ENCODE measurements at places on chromosomes 4 and X.

DNA sequence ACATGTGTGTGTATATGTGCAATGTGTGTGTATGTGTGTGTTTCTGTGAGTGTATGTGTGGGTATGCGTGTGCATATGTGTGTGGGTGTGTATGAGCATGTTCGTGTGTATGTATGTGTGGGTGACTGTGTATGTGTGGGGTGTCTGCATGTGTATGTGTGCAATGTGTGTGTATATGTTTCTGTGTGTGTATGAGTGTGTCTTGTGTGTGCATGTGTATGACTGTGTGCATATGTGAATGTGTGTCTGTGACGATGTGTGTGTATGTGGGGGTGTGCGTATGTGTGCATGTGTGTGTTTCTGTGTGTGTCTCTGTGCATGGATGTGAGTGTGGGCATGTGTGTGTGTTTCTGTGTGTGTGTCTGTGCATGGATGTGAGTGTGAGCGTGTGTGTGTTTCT is 4.2 kb upstream of the ATP2B3 start:
- no peak for DNase-seq

- DNase-seq, result no peak
Measured at GRCh38 chr4:26048950-26049349, 134.9 kb downstream of the SMIM20 start.

DNA sequence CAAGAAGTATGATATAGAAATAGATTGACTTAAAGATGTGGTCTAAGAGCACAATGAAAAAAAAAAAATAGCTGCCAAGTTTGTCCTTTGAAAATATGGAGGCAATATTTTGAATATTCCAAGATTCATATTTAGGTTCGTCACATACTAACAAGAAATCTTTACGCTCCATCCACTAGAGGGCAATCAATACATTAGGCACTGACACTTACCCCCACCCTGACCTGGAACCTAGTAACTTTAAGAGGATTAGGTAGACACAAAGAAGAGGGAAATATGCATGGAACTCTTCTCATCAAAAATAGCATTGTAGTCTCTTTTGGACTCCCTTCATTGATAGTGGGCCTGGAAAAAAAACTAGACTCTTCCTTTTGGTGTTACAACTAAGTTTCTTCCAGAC is 1108.1 kb downstream of the PCDH19 start:
- no peak for DNase-seq

DNA sequence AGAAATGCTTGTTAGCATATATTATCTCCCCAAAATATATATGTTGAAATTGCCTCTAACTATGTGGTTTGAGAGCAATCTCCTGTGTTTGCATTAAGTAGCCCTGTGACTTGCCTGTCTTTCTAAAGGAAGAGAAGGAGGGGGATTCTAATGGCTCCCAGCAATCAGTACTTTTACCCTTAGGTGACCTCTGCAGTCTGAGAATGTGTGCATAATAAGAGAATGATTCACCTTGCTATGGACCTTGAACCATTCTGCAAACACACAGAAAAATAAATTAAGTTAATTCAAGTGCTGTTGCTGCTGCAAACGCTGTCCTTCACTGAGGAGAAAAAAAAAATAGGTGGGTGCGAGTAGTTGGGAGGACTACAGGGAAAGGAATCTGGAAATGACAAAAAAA is 322.2 kb downstream of the IQCM start:
- no peak for DNase-seq

DNA sequence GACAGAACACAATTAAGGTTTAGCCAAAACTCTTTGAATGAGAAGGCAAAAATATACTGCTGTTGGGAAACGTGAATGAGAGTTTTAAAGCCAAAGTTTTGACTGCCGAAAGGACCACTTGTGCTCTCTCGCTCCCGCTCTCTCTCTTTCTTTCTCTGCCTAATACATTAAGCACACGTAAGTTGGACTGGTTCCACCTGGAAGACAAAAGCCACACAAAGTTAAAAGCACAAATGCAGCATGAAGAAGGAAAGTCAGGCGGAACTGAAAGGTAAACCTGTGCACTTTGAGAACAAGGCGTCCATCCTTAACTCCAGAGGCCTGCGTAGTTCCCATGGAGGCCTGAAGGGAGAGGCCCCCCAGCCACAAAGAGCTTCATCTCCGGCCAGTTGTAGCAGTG is 1.9 kb downstream of the DCAF12L2 start:
- DNase-seq, result no peak

- no peak for DNase-seq
Measured at GRCh38 chr4:48234575-48234974, 35.1 kb downstream of the TEC start.

DNA sequence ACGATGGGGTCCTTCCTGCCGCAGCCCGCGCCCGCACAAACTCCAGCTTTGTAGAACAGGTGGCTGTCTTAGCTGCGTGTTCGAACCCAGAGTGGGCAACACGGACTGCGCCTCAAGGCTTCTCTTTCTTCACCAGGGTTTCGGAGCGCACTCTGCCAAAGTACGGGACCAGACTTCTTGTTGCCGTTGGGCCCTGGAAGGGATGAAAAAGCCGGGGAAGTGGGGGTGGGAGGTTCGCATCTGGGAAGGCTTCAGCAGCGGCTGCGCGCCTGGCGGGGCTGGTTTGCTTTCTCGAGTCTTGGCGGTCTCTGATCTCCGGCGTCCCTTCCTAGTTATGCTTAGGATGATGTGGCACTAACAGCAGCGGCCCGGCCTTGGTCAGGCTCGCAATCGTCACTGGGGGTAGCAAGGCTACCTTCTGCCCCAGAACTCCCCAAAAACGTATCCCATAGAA is 673 bp downstream of the PARM1 start:
- no peak for DNase-seq

DNA sequence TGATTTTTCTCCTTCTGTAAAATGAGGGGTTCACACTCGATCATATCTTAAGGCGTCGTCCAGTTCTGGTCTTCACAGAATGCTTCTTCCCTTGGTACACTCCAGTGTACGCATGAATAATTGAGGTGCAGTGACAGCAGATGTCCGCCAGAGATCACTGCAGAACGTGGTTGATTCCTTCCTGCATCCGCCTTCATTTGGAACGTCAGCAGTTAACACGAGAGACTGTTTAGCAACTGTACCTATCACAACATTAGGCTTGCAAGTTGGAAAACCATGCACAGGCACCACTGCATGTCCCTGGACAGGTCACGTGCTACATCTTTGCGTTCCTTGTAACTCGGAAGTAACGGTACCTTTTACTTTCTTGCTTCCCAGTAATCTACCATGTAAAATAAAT is 66.0 kb upstream of the GEMIN8 start:
- no peak for DNase-seq

- DNase-seq, result no peak
Measured at GRCh38 chr4:80787306-80787705, 243.2 kb upstream of the BMP3 start.

DNA sequence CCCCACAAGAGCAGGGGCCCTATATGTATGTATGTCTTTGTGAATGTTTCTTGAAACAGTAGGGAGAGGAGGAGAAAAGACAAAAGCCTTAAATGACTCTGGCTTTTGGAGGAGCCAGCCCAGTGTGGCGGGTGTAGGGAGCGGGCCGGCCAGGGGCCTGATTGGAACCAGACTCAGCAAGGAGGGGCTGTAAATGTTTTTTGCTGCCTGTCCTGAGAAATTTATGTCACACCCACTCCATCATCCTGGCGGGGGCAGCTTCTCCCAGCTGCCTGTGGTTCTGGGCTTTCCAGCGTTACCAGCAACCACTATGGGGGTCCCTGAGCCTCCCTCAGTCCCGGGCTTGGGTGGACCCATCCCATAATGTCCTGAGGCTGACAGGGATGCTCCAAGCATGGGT is 130.8 kb downstream of the PJA1 start:
- DNase-seq, result no peak

- DNase-seq, result no peak
Measured at GRCh38 chr4:26326791-26327190, 6.0 kb downstream of the RBPJ start.

- DNase-seq, result no peak
Measured at GRCh38 chr4:186728631-186729271, 5.1 kb upstream of the FAT1 start.

DNA sequence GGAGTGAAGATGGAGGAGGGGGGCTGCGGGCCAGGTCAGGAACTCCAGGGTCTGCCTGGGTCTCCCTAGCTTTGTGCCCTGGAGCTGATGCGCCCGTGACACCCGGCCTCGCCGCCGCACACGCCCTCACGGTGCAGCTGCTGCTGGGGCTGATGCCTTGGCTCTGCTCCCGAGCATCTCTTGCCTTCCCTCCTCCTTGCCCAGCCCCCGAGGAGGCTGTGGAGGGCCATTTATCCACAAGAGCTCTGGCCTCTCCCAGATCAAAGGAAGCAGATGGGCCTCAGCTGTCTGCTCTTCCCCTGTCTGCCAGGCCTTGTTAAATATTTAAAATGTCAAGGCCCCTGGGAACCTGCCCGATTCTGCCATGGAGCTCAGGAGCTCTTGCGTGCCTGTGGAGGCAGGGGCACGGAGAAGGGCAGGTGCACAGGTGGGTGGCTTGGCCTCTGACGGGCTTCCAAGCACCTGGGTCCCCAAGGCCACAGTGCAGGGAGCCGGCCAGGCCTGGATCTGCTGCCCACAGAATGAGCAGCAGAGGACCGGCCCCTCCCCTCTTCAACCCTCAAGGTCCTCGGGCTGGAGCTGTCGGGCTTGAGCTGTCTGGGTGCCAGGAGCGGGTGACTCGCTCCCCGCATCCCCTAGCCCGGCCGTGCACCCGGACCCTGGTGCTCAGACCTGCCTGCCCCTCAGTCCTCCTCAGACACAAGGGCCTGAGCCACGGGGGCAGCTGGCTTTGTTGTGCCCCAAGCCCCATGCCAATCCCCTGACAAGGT is 20.3 kb downstream of the ATP2B3 start:
- no peak for DNase-seq

DNA sequence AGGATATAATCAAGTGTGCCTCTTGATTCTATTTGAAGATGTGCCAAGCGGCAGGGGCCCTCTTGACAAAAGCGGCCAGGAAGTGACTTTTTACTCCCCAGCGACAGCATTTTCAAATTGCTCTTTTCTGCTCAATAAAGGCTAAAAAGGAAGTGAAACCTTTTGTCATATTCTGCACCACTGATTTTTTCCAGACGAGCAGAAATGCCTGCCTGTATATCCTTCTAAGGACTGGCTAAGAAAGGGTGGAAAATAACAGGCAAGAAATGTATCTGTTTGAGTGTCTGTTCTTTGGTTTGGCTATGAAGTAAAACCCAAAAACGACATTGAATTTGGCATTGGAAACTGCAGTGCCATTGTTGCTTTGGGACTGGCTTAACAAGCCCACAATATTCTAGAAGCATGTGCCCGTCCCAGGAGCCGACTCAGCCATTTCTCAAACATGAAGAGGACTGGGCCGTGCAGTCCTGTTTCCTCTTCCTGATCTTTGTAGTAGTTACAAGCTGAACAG is 25.4 kb downstream of the TMSB4X start:
- DNase-seq, result no peak

GRCh38 chr4:84681486-84682274 is 98.8 kb downstream of the CDS1 start:
- DNase-seq, result no peak

- DNase-seq, result no peak
Measured at GRCh38 chr4:126548890-126549289, 1083.9 kb upstream of the INTU start.

- DNase-seq, result no peak
Measured at GRCh38 chrX:31165241-31166035, 93.6 kb upstream of the FTHL17 start.

DNA sequence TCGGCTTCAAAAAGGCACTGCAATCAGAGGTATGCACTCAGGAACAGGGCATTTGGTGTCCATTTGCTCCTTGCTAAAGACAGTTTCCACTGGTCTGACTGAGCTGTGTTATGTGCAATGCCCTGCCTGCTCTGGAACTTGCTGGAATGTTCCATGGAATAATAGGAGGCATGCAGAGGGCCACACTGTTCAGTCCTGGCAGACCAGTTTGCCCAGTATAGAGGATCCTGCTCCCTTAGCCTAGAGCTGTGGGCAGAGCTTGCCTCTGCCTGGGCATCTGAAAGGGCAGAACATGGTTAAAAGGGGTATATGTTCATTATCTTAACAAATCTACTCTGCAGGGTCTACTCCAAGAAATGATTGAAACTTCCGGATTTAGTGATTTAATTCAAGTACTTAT is 27.8 kb upstream of the CD99L2 start:
- DNase-seq, result no peak

DNA sequence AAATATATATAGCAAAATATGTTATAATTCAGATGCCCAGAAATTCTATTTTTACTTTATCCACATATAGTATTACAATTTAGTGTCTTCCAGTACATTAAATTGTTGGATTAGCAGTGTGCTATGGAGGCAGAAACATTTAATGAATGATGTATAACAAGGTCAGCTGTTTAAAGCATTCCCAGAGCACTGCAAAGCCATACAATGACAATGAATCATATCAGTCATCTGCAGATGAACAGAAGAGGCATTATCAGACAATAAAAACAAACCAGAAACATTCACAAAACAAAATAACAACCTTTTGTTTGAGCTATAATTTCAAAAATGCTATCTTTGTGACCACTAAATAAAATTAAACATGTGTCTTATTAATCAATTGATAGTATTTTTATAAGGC is 524.2 kb downstream of the FAT4 start:
- DNase-seq, result no peak

DNA sequence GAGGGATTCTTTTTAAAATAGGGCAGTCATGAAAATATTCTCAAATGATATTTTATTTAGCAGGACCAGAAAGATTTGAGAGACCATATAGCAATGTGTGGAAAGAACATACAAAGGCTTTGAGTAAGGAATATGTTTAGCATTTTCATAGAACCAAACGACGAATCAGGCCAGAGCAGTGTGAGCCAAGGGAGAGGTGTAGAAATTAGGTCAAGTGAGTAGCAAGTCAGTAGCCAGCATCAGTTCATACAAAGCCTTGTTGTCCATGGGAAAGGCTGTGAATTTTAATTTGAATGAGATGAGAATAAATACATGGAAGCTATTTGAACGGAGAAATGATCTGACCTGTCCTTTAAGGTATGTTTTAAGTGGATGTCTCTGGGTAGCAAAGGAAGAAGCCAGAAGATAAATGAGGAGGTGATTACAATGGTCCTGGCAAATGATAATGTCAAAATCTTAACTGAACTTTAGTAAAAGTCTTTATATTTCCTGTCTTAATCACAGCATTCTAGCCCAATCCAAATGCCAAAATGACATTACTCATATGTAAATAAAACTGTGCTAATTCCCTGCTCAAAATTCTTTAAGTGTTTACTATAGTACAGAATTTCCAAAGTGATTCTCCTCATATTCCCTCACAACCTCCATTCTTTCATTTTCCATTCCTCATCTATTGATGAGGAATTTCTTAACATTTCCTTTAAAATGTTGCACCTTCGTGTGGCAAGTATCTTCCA is 155.7 kb upstream of the SLIT2 start:
- no peak for DNase-seq

DNA sequence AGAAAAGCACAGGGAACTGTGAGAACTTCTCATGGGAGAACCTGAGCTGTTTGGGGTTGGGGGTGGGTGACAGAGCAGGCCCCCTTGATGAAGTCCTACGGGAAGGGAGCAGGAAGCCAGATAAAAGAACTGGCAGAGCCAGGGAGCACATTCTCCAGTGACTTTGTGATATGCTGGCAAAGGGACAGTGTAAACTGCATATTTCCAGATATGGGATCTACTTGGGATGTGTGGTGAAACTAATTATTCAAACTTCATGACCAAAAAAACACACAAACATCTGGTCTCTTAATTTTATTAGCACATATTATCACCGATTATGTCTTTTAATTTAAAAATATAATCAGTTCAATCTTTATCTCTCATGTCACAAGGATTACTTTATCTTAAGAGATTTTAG is 266.0 kb downstream of the PAPSS1 start:
- no peak for DNase-seq

- no peak for DNase-seq
Measured at GRCh38 chrX:30196322-30196721, 19.0 kb upstream of the MAGEB2 start.
